ENCODE measurements at places on chromosomes 6 and 20.

- no peak for DNase-seq
These were observed 645.5 kb downstream of the GRIK2 start for GRCh38 chr6:102038964-102039363.

DNA sequence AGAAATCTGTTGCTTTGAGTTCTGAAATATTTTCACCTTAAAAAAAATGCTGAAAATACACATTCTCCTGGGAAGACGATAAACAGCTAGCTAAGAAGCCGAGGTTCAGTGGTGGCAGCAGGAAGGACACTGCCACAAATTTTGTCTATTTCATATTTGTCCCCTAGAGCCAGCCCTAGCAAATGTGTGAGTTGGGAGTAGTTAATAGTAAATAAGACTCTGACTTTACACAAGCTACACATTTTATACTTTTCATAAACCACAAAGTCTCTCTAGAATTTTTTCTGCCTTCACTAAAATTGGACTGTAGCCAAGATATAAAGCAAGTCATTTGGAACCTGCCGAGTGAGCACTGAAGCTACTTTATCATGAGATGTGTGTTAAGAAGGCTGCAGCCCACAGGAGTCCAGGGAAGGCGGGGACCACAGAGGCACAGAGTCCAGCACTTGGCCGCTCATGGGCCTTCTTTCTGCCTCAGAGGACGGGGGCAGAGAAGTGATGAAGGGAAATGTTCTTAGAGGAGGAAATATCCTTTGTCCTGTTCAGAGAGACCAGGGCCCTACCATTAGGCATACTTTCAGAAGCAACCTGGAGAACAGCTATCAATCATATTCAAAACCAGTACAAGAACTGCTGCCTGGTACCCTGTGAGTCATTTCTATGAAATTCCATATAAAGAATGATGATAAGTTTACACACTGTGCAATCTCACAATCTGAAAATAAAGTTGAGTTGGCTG lies 241.7 kb upstream of the TAB2 start:
- DNase-seq, result no peak

GRCh38 chr6:137882225-137882961 lies 15.3 kb downstream of the TNFAIP3 start:
- no peak for DNase-seq

GRCh38 chr20:33277471-33278441 lies 5.3 kb upstream of the BPIFB1 start:
- DNase-seq, result no peak

DNA sequence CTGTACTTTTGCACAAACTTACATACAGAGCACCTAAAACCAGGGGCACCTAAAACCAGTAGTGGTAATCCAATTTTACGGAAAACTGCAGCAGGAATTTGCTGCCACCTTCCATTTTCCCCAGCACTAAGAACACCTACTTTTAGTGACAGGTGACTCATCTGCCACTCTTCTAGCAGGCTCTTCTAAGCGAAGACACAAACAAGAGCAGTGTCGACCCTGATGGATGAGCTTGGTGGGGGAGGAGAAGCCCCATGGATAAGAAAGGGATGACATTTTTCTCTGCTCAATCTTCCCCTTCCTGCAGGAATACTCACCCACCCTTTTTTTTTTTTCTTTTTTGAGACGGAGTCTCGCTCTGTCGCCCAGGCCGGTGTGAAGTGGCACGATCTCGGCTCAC lies 116.9 kb downstream of the GMPR start:
- no peak for DNase-seq

- DNase-seq, result peak; percentile 44
These were observed 61.5 kb upstream of the FNDC1 start for GRCh38 chr6:159107451-159108260.

- DNase-seq, result no peak
These were observed 53.1 kb downstream of the CPNE5 start for GRCh38 chr6:36786055-36786675.

GRCh38 chr6:112153926-112154607 lies 66.7 kb downstream of the FAM229B start:
- no peak for DNase-seq

- DNase-seq, result no peak
These were observed 117.7 kb upstream of the BACH2 start for GRCh38 chr6:90414352-90414751.

GRCh38 chr6:139311831-139312230 lies 20.0 kb upstream of the TXLNB start:
- no peak for DNase-seq

DNA sequence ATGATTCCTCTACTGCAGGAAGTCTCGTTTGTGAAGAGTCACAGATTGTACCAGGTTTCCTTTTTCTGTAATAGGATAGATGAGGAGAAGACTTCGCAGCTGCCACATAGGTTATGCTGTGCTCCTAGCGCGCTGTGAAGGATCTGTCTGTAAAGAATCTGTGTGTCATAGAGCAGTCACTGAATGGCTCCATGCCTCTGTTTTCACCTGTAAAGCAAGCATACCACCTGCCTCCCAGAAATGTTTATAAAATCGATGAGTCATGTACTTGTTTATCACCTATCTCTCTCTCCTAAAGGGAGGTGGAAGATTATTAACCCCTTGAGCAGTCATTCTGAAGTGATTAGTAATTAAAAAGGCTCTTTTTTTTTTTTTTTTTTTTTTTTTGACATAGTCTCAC lies 86.6 kb downstream of the TFAP2B start:
- DNase-seq, result no peak

- no peak for DNase-seq
These were observed 4.4 kb downstream of the GZF1 start for GRCh38 chr20:23366384-23366783.

- no peak for DNase-seq
These were observed 134.1 kb downstream of the FAM83B start for GRCh38 chr6:54980511-54981275.

- DNase-seq, result no peak
These were observed 493.8 kb downstream of the UTRN start for GRCh38 chr6:144778773-144779492.

DNA sequence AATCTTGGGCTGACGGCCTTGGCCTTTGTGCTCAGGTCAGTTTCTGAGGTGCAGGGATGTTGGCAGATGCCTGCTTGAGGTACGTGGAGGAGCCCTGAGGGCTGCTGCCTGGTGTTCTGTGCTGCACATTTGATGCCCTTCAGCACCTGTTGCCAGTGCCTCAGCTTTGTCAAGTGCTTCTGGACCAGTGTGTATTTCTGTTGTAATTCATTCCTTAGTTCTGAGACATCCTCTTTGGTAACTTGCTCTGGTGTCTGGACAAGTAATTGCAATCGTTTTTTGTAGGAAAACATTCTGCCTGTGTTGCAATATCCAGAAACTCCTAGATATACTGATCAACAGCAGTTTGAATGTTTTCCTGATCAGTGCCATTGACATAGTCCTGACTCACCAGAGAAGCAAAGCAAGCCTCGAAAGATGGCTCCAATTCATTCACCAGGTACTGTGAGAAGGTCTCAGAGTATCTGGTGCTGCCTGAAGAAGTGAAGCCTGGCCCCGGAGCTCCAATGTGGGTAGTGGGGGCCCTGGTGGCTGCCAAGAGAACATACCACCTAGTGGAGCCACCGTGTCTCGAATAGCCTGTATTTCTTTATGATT lies 26.7 kb downstream of the ZNF337 start:
- DNase-seq, result no peak

DNA sequence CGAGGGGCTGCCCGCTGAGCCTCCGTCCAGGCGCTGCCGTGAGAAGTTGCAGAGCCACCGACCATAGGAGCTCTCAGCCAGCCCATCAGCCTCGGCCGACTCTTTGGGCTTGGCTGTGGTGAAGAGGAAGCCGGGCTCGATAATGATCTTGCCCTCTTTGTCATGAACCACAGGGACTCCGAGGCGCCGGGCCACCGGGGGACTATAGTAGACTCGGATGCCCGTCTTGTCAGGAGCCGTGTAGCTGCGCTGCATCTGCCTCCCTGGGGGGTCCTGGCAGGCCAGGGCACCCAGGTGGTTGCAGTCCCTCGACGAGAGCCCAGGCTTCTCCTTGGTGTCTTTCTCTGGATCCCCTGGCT lies 20.5 kb upstream of the DSN1 start:
- no peak for DNase-seq

DNA sequence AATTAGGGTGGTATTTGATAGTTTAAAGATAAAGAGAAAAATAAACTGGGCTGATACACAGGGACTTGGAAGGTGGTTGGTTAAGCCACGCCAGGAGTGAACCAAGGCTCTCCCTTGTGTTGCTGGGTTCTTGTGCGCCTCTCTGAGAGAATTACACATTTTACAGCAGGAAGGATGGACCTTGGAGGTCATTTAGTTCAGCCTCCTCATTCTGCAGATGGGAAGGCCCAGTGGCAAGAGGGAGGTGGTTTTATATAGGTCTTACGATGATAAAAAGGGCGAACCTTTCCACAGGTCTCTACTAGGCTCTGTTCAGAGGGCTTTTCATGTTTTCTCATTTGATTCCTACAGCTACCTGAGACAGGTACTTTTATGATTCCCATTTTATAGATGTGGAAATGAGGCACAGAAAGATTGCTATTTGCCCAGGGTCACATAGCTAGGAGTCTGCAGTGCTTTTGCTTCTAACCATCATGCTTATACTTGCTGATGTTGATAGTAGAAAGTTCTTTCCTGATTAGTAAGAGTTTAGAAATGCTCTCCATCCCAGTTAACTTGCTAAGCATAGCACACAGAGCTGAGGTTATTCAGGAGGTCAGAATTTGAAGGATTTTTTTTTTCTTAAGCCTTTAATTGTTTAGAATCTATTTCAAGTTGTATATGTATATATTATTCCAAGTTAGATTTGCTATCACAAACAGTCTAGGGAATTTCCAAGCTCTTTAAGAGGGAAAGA lies 12.8 kb downstream of the HIVEP1 start:
- no peak for DNase-seq

GRCh38 chr6:73732845-73733675 lies 37.1 kb downstream of the CD109 start:
- peak; percentile 24 for DNase-seq

DNA sequence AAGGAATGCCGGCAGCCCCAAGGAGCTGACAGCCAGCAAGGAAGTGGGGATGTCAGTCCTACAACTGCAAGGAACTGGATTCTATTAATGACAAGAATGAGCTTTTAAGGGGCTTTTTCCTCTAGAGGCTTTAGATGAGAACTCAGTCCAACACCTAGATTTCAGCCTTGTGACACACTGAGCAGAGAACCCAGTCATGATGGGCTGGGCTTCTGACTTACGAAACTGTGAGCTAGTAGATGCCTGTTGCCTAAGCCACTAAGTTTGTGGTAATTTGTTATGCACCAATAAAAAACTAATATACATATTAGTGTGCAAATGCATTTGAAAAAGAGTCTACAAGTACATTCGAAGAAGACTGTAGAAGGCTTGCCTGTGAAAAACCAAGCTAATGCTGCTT lies 263.3 kb downstream of the SOX4 start:
- no peak for DNase-seq

DNA sequence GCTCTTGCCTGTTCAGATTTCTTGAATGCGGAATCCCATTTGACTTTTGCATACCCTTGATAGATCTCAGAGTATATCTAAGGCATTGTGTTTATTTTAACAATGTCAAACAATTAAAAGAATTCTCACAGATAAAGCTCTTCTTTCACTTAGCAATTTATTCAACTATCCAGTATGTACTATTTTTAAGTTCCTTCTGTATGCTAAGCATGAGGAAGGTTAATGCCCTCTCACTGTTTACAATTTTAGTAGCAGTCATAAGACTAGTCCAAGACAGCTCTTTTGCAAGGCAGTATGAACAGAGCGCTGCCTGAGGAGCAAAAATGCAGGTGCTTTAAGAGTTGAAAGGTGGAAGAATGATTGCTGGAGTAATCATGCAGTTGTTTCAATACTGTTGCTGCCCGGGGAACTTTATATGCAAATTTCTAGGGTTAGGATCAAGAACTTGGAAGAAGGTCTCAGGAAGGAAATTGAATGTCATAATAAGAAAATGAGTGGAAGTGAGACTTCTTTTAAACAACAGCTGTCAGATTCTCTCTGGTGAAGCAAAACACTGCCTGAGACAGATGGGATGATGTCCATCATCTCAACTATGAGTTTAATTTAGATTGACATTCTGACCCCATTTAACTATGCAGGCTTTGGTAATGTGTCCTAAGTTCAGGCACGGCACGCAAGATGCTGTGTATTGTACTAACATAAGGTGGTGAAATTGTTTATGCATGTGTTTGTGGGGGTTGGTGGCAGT lies 1303.5 kb upstream of the CITED2 start:
- DNase-seq, result no peak
